ENCODE measurements at places on chromosomes 6 and 20.

- DNase-seq: peak; percentile 38
Measured at GRCh38 chr6:28742668-28743270, 181.0 kb downstream of the TRIM27 start.

- DNase-seq: no peak
Measured at GRCh38 chr20:35721219-35721618, 20.8 kb downstream of the RBM39 start.

DNA sequence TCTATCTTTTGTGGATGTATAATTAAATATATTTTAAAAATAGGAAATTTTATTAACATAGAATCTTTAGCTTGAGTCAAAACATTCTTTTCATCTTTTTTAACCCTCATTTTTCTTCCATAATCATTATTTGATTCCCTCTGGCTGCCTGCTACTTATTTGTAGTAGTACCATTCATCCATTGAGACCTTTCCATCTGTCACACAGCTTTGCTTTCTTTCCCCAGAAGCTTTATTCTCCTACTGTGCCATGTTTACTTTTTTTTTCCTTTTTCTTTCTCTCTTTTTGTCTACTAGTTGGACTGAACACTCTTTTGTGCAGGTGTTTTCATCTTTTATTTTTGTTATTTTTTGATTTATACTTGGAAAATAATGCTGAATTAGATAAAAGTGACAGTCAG lies 522.6 kb upstream of the MMS22L start:
- DNase-seq: no peak

DNA sequence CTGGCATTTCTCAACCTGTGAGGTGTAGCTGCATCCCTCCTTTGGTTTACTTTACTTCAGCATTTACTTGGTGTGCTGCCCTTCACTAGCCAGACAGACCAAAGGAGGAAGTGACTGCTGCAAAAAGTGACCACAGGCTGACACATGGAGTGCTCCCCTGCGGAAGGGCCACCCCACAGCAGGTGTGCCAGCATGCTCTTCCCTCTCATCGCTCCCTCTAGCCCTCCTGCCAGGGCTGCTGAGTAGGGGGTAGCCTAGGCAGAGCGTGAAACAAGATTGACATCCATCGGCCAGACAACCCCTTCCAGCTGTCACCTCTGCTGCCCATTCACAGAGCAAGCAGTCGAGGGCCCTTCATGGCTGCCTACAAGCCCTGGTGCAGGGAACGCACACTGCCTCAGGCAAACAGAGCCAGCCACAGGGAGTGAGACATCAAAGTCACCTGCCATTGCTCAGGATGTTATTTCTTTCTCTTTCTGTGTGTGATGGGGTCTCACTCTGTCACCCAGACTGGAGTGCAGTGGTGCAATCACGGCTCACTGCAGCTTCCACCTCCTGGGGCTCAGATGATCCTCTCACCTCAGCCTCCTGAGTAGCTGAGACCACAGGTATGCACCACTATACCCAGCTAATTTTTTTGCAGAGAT lies 102.0 kb upstream of the RPS6KA2 start:
- no peak for DNase-seq

- DNase-seq: no peak
Measured at GRCh38 chr20:10906834-10907233, 233.0 kb upstream of the JAG1 start.

GRCh38 chr6:131602781-131603312 lies 25.2 kb downstream of the MED23 start:
- DNase-seq: no peak

- no peak for DNase-seq
Measured at GRCh38 chr20:16279320-16279719, 293.9 kb downstream of the KIF16B start.

DNA sequence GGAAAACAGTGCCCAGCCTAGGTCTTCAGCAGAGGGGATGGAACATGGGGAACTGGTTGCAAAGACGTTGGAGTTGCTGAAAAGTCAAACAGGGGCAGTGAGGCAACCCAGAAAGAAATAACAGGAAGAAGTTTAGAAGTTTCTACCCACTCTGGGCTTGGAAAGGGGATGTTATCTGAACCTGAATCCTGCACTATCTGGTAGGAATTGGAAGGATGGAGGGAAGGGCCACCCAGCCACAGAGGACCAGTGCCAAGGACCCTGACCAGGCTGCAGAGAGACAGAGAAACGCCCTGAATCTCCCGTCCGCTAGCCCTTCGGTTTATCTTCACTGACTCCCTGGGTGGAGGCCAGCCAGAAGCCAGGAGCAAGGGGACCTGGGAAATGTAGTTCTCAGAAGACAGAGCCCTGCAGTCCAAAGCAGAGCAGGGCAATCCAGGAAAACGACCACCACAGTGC lies 217.3 kb upstream of the RREB1 start:
- no peak for DNase-seq

GRCh38 chr6:69832558-69832957 lies 33.8 kb upstream of the COL19A1 start:
- no peak for DNase-seq

GRCh38 chr20:5606350-5606749 lies 143.9 kb upstream of the SHLD1 start:
- DNase-seq: no peak

DNA sequence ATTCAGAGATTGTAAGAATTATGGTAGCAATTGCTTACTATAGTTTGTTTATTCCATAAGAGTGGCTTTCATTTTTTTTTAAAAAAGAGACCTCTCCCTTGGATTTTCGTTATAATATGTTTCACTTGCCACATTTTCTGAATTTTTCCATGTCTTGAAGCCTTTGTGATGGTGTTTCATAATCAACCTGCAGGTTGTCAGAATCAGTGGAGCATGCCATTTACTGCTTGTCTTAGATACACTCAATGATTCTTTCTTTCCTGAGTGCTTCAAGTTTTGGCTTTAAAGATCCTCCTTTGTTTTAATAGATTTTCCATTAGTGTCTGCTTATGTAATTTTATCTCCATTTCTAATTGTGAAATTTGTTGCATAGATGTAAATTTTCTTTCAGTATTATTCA lies 31.2 kb downstream of the KCNQ5 start:
- DNase-seq: no peak

- DNase-seq: peak; percentile 91
Measured at GRCh38 chr6:1872649-1873131, 263.0 kb downstream of the FOXC1 start.

DNA sequence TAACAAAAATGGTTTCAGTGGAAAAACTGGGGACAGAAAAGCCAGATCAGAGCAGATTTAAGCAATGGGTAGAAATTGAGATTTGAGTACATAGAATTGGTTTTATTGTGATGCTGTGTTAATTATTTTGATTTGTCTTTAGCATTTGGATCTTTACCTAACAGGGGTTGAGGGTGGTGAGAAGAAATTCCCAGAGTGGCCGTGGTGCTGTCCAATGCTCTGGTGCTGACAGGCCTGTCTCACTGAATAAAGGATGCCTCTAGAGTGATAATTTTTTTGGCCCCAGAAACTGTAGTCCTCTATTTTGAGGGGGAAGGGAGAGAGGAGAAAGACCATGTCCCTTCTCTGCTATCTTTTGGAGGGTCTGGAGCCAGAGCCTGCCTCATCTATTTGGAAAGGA lies 79.1 kb downstream of the LYRM2 start:
- DNase-seq: no peak

DNA sequence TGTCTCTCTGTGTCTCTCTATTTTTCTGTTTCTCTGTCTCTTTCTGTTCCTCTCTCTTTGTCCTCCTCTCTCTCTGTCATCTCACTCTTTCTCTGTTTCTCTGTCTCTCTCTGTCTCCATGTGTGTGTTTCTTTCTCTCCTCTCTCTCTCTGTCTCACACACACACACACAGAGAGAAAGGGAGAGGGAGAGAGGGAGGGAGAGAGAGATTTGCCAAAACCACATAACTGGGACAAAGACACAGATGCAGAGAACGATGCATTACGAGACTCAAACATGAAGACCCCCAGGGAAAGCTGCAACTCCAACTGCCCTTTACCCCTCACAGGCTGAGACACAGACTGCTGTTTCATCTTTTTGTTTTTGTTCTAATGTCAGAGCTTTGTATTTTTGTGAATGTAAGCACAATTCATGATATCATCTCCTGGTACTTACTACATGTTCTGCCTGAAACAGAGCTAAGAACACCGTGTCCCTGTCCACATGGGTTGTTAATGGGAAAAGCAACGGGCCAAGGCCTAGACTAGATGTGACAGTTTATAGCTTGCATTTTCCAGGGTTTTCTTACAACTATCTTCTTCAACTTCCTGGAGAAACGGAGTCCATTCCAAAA lies 177.1 kb upstream of the ARID1B start:
- no peak for DNase-seq

DNA sequence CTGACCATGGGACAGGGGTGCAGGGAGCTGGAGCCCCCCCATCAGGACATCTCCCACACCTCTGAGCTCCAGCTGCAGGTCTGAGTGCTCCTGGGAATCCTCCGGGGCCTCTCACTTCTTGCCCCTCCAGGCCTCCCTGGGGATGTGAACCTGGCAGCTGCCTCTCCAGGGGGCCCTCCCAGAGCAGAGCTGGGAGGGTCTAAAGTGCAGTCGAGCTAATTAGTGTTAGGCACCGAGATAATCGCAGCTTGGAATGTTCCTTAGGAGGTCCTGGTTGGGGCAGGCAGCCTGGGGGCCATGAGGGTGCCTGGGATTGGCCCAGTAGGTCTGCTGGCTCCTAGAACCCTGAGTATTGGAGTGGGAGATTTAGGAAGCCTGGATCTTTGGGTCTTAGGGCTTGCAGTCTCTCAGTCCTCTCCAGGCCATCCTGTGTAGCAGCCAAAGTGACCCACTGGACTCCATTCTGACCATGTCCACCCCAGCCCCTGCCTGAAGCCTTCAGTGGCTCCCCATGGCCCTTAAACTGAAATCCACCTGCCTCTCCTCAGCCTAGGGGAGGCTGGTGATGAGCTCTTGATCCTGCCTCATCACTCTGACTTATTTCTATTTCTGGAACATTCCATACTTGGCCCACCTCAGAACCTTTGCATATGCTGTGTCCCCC lies 26.0 kb downstream of the CEBPB start:
- DNase-seq: no peak

DNA sequence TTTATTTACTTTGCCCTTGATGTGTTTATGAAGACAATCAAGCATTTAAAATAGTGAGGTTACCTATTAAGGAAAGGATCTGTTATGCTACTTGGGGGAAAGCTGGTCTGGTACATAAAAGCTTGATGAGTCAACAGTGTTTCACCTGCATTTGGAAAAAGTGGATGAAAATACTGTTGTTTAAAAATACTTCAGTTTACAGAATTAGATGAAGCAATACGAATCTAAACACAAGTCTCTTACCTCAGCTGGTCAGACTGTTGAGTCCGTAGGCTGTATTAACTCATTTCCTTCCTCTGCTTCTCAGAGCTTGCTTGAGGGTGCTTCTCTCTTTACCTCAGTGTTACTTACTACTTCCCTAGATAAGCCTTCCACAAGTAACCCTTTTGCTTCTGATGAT lies 36.1 kb downstream of the NKX2-4 start:
- DNase-seq: no peak

- DNase-seq: no peak
Measured at GRCh38 chr6:137744877-137745276, 122.2 kb upstream of the TNFAIP3 start.

- no peak for DNase-seq
Measured at GRCh38 chr6:113876695-113877094, 19.6 kb downstream of the MARCKS start.

- DNase-seq: no peak
Measured at GRCh38 chr6:170076466-170077165, 214.3 kb downstream of the DLL1 start.

DNA sequence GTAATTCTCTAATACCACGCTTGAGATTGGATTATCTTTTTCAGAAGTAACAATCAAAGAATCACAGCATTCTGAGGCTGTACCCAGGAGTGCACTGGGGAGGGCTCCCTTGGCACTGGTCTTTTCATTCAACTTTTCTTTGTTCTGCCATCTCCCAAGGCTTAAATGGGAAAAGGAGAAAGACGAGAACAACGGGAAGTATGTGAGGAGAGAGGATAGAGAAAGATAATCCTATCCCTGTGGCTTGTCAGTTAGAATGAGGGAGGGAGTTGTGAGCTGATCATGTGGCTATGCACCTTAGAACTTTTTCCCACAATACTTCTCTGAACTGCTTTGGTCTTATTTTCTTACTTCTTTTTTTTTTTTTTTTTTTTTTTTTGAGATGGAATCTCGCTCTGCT lies 83.1 kb downstream of the CAP2 start:
- DNase-seq: no peak

DNA sequence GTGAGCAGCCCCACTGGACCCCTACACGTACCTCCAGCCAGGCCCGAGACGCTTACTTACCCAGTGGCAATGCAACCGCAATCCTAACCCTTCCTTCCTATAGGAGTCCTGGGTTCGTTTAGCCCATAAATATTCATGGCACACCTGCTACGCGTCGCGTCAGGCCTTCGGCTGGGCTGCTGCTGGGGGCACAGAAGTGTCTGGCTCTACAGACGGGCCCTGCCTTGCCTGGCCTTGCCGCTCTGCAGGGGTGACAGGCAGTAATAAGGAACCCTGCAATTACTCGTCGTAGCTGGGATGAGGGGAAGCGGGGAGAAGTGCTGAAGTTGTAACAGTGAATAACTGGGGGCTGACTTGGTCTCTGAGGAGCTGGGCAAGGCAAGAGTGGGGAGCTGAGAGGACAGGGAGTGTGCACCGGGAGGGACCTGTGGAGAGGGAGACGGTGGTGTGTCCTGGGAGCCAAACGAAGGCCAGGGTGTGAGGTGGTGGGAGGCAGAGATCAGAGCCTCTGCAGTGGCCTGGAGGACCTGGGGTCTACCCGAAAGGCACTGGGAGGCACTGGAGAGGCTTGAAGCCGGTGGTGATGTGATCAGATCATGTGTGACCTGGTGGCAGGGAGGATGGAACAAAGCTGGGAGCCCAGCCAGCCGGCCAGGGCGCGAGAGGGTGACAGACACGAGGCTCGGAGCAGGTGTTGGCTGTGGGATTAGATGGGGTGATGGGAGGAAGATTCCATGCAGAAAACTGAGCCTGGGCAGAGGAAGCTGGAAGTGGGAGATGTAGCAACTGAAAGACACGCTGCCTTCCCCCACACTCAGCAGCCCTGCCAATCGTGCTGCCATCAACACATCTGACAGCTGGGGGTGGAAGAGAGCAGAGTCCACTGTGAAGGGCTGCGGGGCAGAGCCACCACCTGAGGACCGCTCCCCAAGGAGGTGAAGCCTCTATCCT lies 36.4 kb downstream of the PSMG4 start:
- no peak for DNase-seq

DNA sequence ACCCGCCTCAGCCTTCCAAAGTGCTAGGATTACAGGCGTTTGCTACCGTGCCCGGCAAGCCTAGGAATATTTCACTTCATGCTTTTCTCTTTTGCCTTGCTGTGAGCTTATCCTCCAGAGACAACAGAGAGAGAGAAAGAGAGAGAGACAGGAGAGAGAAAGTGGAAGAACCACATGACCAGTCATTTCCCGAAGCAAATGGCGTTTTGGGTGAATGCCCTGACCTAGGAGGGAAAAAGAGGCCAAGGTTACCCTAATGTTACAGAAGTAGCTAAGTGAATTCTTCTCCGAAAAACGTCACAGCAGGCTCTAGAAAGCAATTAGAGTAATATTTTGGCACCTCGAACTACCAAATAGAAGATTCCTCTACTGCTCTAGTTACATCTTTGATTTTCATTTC lies 9.1 kb downstream of the SGK1 start:
- no peak for DNase-seq

GRCh38 chr20:25147716-25148115 lies 47.8 kb upstream of the ENTPD6 start:
- DNase-seq: no peak

Data from NCI-H1694 (cell line).